ENCODE measurements at places on chromosomes 3 and 15.
A peak's percentile ranks its signal among the peaks of the same experiment; 100 is the strongest.

GRCh38 chr3:35643495-35643894 lies 4.2 kb downstream of the ARPP21 start:
- DNase-seq = no peak

DNA sequence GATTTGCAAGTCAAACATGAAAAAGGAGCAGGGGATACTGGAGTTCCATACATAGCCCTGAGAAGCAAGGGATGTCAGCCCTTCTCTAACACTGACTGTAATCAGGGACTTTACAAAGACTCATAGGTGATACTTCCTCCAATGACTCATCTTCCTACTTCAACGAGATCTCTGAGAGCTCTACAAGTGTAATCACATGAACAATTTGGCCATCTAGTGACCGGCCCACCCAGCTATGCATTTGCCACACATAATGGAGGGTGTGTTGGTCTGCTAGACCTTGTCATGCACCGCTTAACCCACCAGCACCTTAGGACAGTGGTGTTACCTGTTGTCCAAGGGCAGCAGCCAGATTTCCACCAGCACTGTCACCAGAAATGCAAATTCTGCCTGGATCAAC lies 75.3 kb downstream of the NCEH1 start:
- no peak for DNase-seq

DNA sequence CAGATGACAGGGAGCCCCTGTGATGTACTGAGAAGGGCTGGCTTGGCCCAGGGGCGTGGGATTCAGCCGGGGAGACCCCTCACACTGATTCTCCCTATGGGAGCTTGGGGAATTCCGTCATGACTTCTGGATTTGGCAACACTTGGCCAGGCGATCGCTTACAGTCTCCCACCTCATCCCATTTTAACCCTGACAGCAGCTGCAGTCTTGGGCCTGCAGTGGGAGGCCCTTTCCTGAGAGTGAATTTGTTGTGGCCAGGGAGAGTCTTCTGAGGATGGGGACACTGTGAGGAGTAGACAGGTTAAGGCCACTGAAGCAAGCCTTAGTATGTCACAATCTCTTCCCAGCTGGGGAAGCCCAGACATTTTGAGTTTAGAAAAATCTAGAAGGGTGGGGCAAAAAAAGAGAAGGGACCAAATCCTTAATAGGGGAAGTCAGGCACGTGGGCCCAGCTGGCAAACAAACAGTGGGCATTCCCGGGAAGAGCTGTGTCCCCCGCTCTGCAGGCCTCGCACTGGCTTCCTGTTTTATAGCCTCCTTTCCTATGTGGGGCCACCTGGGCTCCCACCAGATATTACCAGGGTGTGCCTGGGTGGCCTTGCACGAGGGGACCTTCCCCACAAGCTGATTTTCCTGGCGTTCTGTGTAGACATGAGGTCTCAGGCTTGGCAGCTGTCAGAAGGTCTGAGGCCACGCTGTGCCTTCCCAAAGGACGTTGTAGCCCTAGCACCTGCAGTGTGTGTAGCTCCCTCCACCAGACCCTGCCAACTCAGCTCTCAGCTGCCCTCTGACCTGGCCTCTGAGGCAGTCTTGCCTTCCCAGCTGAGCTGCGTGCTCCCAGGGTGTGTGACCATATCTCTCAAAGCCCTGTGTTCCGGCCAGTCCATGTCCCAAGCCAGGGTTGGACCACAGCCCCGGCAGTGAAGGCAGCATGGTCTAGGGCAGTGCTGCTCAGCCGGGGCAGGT lies 64.5 kb downstream of the FEM1B start:
- DNase-seq = no peak

DNA sequence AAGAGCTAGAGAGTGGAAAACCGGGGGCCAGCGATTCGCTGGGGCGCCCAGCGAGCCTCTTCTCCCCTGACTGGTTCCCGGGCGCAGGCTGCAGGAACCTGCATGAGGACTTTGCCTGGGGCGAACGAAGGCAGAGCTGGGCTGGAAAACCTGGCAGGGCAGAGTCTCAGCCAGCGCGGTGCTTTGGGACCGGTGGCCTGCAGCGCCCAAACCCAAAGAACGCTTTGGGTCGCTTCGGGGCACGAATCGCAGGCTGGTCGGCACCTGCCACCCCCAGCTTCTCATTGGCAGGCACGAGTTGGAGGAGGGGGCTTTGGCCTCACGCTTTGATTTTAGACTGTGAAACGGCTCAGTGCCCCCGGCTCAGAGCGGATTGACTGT lies 3.0 kb downstream of the ONECUT1 start:
- no peak for DNase-seq

DNA sequence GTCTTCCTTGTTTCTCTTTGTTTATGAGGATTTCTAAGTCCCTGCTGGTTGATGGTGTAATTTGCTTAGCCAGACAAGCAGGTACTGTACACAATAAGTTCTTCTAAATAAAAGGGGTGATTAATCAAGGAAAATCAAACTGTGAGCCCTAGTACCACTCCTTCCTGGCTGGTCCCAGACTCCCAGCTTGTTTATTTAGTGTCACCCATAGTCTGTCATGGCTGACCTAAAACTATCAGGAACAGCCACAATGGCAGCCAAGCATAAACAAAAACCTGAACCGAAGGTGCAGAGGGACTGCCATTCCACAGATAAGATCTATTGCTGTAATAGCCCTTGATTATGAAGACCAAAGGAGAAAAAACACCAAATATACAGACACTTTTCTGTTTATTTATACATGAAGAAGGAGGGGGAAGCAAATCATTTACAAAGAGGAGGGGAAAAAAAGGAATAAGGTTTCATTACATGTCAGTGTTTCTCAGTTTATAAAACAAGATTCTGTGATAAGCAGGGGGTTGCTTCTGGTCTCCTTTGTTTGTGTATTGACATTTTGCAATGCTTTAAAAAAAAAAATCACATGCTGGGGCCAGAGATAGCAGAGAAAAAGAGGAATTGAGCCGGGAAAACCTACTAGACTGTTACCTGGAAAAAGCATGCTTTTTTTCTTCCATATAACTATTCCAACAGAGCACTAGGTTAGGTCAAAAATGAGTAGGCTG lies 182.4 kb upstream of the DPH6 start:
- no peak for DNase-seq

DNA sequence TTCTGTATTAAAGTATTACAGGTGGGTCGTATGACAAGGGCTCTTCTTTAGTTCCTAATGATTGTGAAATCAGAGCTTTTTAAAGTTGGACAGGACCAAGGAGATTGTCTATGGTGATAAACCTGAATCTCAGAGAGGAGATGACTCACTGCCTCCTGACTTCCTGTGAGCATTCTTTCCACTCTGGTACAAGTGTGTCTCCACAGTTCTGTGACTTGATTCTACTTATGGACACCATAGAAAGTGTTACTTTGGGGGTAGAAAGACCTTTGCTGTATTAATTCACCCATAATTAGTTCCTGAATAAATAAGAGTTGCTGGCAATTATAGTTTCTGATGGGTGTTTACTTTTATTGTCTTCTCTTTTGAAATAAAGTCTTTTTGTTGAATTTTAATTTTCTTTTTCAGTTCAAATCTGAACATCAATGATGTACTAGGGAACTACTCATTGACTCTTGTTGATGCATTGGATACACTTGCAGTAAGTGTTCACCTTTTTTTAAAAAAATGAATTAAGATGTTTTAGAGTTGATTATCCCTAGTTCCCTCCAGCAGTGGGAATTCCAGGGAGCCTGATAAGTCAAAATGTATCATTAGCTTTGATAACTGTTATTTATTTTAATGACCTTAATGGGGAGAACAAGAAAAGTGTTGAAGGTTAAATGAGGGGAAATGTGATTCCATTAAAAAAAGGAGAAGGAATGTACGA lies 7.4 kb downstream of the EDEM1 start:
- DNase-seq = no peak

DNA sequence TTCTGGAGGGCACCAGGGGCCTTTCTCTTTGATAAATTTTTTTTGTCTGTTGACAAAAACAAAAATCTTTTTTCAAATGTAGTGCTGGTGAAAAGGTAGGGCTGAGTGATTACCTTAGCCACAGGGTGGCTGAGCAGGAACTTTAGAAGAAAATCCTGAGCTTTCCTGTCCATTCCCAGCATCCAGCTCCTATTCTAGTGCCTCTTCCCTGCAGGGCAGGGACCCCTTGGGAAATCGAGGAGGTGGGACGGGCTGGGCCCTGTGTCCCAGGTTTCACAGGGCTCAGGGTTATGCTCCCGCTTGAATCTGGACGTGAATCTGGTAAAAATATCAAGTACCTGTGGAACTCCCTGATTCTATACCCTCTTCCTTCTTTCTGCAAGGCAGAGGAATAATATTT lies 31.7 kb downstream of the EDEM1 start:
- DNase-seq = no peak

GRCh38 chr3:25349828-25350724 lies 78.0 kb upstream of the RARB start:
- DNase-seq = no peak

DNA sequence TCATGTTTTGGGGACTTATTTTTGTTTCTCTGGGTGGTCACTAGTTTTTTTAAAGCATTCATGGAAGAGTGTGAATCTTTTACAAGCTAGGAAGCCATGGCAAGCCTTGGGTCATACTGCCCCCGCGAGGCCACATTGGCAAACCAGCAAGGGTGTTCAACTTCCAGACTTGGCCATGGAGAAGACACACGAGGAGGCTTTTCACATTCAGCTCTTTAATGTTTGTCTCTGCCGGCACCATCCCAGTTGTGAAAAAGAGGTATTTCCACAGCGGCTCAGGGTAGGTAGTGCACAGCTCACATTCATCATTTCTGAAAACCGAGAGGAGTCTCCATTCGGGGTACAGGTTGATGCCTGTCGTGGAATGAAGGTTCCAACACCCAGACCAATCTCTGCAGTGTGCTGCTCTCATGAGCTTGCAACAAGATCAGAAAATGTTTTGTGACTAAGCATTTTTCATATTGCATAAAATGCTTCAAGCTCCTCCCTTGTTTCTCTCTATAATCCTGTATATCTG lies 7.7 kb downstream of the CCR5 start:
- DNase-seq = peak; percentile 46

DNA sequence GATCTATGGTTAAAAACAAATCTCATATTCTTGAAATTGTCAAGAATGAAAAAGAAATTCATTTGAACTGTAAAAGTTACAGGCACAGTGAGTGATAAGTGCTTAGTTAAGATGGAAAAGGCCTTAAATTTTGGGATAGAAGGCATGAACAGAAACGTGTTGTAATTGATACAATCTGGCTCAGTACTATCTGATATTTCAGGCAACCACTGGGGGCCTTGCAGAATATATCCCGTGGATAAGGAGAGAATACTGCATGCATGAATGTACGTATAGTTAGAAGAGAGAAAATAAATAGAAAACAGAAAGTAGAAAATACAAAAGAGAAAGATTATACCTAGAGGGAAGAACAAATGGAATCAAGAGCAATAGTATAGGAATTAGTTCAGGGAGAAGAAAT lies 741.4 kb upstream of the CCDC54 start:
- no peak for DNase-seq

GRCh38 chr3:57706462-57706861 lies 13.6 kb upstream of the DENND6A start:
- DNase-seq = no peak

DNA sequence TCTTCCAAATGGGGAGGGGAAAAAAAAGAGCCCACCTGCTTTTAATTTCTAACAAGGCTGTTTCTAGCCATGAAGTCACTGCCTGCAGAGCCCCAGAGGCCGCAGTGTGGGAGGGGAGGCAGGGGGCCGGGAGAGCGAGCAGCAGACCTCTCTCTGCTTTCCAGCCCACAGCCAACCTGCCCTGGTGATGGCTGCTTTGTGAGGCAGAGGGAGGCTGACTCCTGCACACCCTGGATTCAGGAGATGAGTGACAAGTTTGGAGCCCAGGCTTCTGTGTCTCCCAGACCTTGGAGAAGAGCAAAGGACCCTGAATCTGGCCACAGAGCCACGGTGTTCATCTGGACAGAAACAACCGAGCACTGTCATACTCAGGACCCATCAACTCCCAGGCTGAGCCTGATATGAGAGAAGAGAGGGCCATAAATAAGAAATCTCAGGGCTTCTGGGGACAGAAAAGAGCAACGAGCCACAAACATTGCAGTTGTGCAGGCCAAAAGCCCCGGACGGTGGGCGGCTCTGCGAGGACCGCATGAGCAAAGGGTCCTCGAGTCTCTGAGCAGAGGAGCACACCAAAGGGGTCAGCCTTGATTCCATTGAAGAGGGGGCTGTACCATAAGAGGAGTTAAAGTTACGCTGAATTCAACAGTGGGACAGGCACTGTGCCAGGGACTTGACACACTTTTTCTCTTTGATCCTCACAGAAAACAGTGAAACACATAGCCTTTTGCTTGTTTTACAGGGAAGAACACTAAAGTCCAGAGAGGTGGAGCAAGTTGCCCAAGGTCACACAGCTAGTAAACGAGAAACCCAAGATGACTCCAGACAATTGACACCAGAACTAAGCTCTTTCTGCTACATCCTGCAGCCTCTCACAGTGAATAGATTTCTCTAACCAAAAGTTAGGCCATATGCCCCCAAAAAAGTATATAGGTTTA lies 97.2 kb downstream of the SEMA5B start:
- DNase-seq = no peak

DNA sequence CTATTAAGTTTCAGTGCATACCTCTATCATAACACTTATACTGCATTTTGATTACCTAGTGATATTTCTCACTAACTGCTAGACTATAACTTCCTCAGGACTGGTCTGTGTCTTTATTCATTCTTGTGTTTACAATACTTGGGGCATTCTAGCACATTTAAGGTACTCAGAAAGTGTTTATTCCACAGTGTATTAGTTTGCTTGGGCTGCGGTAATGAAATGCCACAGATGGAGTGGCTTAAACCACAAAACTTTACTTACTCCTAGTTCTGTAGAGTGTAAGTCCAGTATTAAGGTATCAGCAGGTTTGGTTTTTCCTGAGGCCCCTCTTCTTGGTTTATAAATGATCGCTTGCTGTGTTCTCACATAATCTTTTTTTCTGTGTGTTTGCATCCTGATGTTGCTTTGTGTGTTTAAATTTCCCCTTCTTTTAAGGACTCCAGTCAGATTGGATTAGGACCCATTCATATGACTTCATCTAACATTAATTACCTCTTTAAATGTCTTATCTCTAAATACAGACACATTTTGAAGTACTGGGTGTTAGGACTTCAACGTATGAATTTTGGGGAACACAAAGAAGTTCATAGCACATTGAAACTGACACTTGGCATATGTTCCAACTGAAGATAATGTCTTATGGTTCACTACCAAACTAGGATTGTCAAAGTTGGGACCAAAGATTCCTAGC lies 23.9 kb downstream of the RNF111 start:
- no peak for DNase-seq

GRCh38 chr3:33911525-33912322 lies 113.3 kb downstream of the PDCD6IP start:
- no peak for DNase-seq

DNA sequence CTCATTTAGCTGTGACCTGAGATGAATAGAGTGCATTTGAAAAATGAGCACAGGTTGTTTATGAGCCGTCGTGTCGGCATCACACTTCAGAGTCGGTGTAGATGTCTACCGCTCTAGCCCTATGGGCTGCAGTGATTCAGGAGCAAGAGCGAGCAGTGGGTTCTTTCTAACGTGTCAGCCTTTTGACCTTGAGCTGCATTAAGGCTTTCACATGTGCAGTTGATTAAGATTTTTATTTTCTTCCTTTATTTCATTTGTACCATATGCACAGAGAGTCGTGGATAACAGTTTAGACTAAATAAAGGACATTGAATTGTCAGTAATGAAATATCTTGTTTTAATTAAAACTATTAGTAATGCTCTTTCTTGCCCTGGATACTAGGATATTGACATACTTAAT lies 368.2 kb downstream of the PTPRG start:
- DNase-seq = no peak

Data from activated CD4-positive, CD25-positive, alpha-beta regulatory T cell treated with anti-CD3 and anti-CD28 coated beads, Interleukin-2, amount 50 U/mL, for 16 hours (primary cell).